Frontal cortex (tissue), 4 donors: ENCODE measurements at places on chromosomes 3 and 15. TPM values are rescaled to one million over a fixed set of nuclear protein-coding genes. Genes with fewer than 3 reads are reported as not detected.
A peak's percentile ranks its signal among the peaks of the same experiment; 100 is the strongest.

KCNAB1 gene
- 31.4 TPM for total RNA-seq

CAPN3 gene
- 2.0 TPM for total RNA-seq

IL20RB gene
- 0.82 TPM for total RNA-seq

ALG1L2 gene
- not detected for total RNA-seq

GP5 gene
- not detected for total RNA-seq

TMEM266 gene
- total RNA-seq: 4.5 TPM

GTF2E1 gene
- total RNA-seq: 24.9 TPM

ROBO2 gene
- total RNA-seq: 245 TPM

ATP13A5 gene
- total RNA-seq: 0.41 TPM

GRCh38 chr3:67656614-67657013, 2.2 kb upstream of the SUCLG2 start:
- no peak for DNase-seq

DNA sequence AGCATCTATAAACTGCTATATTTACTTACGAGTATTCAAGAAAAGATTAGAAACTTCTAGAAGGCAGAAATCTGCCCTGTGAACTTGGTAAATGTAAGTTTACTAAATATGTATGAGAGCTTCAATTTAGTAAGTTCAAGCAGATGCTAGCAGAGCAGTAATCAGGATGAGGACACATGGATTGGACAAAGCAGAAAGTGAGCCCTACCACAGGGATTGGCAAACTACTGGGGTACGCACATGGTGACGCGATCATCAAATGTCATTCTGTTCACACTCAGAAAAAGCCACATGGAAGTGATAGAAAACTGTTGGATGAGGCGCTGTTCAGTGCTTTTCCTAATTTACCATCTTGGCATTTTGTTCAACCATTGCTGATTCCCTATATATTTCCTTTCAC, 360.2 kb upstream of the ZNF385D start:
- no peak for DNase-seq

- no peak for DNase-seq
Measured at GRCh38 chr3:188594139-188594538, 440.2 kb downstream of the LPP start.

GRCh38 chr3:77303955-77304699, 264.2 kb downstream of the ROBO2 start:
- no peak for DNase-seq

- no peak for DNase-seq
Measured at GRCh38 chr15:36808411-36809160, 229.2 kb downstream of the CDIN1 start.

- DNase-seq: no peak
Measured at GRCh38 chr15:97319291-97319690, 641.2 kb upstream of the ARRDC4 start.

- DNase-seq: no peak
Measured at GRCh38 chr15:39242345-39242744, 338.5 kb upstream of the THBS1 start.

DNA sequence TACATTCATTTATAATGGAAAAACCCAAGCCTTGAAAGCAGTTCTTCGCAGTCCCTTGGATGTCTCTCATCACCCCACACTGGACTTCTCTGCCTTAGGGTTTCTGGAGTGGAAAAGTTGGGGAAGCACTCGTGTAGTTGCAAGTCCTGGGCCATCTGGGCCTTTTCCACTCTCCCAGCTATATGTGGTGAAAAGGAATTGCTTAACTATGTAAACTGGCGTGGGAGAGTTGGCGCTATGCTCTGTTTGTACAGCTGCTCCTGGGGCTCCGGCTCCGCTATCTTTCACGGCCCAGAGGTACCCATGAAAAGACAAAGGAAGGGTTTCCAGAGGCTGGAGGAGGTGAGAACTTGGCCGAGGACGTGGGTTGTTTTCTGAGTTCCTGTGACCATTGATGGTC, 81.1 kb upstream of the MYZAP start:
- no peak for DNase-seq

DNA sequence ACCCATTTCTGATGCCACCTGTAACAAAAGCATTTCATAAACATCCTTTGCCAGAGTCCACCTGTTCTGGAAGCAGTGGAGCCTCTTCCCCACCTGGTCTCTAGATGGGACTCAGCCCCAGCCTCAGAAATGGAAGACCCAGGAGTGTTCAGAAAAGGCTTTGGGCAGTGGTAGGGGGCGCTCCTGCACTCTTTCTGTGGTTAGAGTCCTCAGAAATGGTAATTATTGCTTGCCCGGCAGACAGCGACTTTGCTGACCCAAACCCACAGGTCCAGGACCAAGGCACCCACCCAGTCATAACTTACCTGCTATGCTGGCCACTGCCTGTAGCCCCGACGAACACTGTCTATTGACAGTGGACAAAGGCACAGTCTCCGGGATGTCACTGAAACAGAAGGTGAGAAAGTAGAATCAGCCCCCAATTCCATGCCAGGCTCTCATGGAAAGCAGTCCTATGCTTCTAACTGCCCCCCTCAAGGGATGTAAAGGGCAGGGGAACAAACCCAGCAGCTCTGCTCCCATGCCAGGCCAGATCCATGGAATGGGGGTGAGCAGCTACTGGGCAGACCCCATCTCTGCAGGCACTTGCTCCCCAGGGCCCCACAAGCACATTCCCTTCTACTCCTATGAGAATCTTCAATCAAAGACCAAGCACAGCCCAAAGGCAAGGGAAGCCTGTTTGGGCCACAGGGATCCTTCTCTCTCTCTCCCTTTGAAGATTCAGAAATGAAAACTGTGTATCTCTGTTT, 5.1 kb downstream of the ACAA1 start:
- DNase-seq: no peak

DNA sequence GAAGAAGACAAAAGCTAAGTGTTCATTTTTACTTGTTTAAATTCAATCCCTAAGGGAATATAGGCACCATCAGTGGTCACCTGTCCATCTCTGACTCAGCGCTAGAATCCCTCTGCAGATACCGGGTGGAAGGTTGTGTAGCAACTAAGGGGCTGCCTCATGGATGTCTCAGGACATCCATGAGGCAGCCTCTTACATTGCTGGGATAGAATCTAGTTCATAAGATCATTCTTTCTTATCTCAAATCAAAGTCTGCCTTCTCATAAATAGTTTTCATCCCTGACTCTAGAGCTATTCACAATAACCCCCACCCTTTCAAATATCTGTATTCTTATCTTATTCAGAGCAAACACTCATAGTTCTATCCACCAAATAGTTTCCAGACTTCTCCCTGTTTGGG, 38.1 kb downstream of the HSPBAP1 start:
- no peak for DNase-seq

- no peak for DNase-seq
Measured at GRCh38 chr3:58772462-58772861, 105.9 kb upstream of the FAM3D start.

- DNase-seq: no peak
Measured at GRCh38 chr15:67835297-67836133, 4.3 kb downstream of the RNU6-1 start.

GRCh38 chr3:15660055-15660935, 58.8 kb downstream of the BTD start:
- DNase-seq: no peak

GRCh38 chr3:171825222-171825828, 15.0 kb upstream of the PLD1 start:
- no peak for DNase-seq

DNA sequence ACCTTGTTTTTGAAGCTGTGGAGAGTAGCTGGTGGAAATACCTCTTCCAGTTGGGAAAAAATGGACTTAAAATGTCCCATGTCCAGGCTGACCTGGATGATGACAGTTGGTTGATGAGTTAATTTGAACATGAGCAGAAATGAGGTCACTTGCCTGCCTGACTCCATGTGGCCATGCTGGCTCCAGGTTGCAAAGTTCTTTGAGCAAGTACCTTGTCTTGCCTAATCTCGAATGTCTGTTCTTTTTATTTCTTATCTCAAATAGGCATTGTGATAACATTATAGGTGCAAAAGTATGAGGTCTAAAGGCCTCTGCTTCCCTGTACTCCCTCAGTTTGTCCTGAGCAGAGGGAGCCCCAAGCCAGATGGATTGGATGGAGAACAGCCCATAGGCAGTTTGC, 9.0 kb downstream of the MAPKBP1 start:
- no peak for DNase-seq

DNA sequence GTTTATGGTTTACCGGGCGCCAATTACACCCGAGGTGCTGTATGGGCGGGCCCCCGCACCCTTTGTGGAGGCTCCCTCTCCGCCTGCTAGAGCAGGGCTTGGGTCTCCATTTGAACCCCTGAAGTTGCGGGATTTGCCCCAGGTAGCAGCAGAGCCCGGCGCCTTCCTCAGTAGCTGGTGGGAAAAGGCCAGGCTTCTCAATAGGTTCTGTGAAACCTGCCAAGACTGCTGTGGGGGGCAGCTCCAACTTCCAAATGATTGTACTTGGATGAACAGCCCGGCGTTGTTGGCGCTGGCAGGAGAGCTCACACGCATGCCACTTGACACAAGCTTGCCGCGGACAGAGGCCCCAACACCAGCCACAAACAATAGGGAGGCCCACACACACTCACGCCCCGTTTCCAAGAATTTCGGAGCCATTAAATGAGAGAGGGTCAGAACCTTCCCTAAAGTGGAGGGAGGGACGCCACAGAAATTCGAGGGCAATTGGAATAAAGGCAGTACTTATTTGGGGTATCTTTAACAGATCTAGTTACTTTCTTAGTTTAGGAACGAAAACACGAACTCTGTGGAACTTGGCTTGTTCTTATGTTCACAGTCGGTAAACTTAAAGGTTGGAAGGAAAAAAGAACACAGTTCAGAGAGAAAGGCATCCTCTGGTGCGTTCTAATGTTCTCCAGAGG, 1.4 kb downstream of the EPHB3 start:
- no peak for DNase-seq

DNA sequence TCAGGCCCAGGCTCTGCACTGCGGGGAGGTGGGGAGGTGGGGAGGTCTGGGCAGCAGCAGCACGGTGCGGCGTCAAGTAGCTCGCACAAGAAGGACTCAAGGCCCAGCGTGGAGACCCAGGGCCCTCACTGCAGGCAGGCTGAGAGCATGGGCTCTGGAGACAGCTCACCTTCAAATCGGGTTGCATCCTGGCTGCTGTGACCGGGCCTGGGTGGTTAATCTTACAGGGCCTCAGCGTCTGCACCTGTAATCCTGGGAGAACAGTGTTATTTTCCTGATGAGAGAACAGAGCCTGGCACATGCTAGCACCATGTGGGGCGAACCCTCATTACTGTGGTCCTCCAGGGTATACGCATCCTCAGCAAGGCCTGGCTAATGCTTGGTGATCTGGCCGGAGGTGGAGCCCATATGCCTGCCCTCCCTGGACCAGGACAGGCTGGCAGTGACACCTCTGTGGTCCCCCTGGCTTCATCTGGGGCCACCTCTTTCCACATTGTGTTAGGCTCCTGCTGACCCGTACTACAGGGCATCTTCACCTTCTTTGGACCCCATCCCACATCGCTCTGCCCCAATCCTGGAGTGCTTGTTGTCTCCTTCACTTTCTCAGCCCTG, 55.5 kb downstream of the RGMA start:
- DNase-seq: no peak

DNA sequence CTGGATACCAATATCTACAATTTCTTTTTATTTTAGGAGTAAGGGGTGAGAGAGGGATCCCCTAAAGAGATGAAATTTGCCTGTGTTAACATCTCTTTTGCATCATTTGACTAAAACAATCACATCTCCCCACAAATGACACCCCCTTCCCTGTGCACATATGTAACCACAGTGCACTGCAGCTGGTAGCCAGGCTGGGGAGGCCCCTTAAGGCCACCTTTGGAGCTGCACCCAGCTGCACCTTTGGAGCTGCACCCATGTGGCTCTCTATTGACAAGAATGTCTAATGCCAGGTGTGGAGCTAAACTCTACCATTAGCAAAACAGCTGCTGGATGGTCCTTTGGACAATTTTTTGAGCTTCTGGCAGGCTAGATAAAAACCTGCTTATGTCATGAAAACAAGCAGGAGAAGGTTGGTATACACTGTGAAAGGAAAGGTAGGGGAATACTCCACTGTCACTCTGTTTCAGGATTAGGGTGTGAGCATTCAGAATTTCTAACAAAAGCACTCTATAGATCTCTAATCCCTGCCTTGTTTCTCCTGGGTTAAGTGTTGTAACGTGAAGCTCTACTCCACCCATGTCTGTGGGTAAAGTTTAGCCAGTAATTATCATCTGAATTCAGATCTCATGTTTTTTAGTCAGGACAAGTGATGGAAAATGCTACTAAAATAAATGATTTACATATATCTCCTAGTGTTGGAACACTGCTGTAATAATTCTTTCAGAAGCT, 52.1 kb downstream of the TFG start:
- DNase-seq: no peak

DNA sequence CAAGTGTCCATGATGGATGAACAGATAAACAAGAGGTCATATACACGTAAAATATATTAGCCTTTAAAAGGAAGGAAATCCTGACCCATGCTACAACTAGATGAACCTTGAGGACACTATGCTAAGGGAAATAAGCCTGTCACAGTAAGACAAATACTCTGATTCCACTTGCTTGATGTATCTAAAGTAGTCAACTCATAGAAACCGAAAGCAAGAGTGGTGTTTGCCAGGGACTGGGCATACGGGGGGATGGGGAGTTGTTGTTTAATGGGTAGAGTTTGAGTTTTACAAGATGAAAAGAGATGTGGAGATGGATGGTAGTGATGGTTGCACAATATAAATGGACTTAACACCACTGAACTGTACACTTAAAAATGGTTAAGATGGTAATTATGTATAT, 65.4 kb downstream of the C3orf70 start:
- DNase-seq: no peak

DNA sequence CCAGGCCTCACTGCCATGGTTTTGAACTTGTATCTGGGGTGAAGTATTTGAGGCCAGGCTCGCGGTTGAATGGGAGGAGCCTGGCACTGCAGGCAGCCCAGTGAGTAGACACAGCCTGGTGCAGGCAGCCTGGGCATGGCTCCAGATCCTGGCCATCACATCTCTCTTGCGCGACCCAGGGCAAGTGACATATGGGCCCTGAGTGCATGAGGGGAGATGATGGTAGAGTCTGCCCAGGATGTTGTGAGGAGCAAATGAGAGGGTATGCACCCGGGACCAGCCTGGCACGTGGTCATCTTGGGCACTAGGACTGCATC, 103.5 kb downstream of the TBC1D2B start:
- peak; percentile 46 for DNase-seq

- DNase-seq: no peak
Measured at GRCh38 chr3:8762607-8763377, 6.6 kb downstream of the OXTR start.

DNA sequence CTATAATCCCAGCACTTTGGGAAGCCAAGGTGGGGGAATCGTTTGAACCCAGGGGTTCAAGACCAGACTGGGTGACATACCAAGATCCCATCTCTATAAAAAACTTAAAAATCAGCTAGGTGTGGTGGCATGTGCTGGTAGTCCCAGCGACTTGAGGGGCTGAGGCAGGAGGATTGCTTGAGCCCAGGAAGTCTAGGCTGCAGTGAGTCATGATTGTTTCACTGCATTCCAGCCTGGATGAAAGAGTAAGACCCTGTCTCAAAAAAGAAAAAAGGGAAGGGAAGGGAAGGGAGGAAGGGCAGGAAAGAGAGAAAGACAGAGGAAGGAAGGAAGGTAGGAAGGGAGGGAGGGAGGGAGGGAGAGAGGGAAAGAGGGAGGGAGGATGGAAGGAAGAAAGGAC, 133.7 kb upstream of the LRRN1 start:
- DNase-seq: no peak

GRCh38 chr3:170417090-170417489, 1.6 kb upstream of the CLDN11 start:
- DNase-seq: no peak
